ENCODE measurements at places on chromosomes 11 and 22.

DNA sequence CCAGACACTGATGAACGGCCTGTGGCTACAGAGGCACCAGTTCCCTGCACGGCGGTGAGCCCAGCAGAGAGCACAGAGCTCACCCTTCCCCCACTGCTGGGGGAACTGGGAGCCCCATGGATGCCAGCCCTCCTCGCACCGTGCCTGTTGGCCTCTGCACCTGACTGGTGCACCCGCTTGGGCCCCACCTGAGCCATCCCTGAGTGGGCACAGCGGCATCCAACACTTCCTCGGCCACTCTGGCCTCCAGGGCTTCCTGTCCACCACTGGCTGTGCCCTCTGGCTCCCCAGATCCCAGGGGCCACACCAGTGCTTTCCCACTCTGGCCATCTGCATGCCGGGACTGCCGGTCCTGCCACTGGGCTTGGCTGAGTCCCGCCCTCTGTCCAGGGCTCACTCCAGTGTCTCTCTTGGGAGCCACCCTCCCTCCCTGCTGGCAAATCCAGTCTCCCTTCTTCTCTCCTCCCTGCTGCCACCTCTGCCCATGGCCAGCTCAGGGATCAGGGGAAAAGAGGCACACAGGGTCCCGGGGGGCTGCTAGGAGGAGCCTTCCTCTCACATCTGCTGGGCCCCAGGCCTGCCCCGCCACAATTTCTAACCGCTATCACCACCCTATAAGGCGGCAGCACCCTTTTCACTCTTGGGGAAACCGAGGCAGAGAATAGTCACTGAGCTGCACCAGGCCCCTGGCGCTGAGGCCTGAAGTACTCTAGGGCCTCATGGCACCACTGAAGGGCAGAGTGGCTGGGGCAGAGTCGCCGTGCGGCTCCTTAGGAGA is 33.0 kb downstream of the GNB1L start:
- DNase-seq: no peak

DNA sequence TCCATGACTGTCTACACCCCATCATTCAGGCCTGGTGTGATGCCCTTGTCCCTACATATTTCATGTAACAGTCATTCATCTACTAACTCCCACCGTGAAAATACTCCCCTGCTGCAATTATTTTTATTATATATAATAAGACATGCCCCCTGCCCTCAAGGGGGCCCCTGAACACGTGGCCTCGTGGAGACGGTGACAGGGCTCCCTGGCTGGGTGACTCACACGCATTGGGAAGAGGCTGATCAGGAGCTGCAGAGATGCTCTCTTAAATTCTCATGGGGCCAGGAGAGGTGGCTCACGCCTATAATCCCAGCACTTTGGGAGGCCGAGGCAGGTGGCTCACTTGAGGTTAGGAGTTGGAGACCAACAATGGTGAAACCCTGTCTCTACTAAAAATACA is 88.6 kb downstream of the ST3GAL4 start:
- DNase-seq: no peak

DNA sequence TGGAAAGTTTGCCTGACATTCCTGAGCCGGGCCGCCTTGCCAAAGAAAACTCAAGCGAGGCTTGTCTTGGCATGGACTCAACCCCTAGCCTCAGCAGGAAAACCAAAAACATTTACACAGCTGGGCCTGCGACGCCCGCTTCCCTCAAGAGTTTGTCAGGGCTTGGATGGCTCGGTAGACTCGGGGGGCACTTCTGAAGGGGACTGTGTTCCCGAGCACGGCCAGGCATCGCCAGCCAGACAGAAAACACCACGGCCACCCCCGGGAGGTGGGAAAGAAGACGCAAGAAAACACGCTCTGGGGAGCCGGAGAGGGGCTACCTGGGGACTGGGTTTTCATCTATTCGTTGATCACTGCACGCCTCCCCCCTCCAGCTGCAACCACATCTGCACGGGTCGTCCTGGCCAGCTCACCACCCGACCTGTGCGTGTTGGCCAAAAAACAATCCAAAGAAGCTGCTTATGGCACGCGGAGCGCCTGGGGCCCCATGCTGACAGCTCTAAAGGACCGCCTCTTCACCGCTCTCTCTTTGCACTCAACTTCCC is 380.7 kb downstream of the MN1 start:
- no peak for DNase-seq

- DNase-seq: no peak
Observed at GRCh38 chr22:21707677-21708076, 27.9 kb downstream of the YPEL1 start.

- no peak for DNase-seq
Observed at GRCh38 chr11:68346462-68346790, 34.0 kb downstream of the LRP5 start.

GRCh38 chr11:124793466-124794278 is 6.5 kb downstream of the MSANTD2 start:
- DNase-seq: no peak

DNA sequence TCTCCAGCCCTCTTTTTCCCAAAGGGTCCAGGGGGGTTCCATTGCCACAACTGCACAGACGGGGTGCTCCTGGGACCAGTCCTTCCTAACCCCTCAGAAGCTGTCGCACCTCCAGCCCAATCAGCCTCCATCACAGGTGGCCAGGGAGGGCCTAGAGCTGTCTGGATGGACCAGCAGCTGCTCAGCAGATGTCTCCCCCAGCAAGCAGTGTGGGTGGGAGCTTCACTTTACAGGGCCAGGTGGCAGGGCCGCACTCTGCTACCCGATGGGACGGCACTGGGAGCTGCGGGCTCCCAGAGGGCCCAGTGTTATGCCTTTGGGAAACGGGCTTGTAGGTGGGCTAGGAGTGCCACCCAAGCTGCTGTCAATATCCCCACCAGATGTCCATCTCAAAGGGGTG is 120.5 kb downstream of the DSCAML1 start:
- no peak for DNase-seq

DNA sequence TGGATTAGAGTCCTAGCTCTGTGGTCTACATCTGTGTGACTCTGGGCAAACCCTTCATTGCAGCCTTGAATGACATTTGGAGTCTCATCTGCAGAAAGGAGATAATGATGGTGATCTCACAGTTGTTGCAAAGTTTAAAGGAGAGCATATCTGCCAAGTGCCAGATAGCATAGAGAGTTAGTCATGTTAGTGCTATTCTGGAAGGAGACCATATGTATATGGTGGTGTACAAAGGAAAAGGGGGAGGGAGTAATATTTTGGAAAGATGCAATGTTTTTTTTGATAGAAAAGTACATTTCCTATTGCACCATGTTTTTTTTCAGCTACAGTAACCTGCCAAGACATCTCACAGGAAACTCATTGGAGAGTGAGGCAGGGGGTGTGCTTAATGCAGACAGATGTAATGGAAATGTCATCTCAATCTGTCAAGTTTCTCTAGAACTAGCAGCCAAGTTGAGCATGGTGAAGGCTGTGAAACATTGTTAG is 92.1 kb upstream of the NARS2 start:
- no peak for DNase-seq

- DNase-seq: no peak
Observed at GRCh38 chr11:2473361-2474058, 28.7 kb downstream of the KCNQ1 start.

GRCh38 chr22:22712092-22712658 is 67.8 kb downstream of the GGTLC2 start:
- no peak for DNase-seq

GRCh38 chr11:9155930-9156329 is 64.5 kb upstream of the SCUBE2 start:
- no peak for DNase-seq

DNA sequence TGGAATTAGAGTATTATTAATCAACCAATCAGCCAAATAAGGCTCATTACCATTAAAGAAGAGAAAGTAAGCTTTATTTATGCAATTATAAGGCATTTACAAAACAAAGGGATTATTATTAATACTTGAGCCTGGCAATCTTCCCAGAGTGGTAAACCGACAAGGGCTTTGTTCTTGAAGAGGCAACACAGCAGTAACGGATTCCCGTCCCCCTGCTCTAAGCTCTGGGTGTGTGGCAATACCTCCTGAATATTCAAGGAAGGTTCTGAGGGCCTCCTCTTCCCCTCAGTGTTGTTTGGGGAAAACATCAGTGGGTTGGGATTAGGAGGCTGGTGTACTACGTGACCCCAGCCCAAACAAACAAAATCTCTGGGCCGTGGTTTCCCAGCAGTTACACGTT is 176.5 kb downstream of the TENM4 start:
- DNase-seq: no peak

DNA sequence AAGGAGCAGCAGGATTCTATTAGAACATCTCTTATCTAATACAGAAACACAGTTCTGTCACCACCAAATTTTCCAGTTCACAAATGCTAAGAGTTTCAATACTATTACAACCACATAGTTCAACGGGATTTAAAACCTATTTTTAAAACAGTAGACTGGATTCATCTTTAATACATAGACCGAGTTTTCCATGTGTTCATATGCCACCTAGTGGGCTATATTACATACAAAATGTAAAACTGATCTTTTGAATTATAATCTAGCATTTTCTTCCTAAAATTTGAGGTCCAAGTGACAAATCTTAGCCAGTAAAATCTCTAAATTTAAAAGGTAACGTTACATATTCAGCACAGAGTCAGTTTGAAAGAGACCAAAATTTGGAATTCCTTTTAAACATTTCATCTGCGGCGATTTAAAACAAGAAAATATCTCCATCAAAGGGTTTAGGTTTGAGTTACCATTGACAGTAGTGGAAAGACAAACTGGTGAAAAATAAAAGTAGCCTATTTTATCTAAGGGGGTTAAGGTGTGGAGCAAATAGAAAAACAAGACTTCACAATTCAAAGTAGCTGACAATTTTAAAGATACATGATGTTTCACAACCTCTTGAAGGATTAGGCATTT is 269.3 kb upstream of the MPPED2 start:
- no peak for DNase-seq

GRCh38 chr22:46044621-46045458 is 67.9 kb upstream of the WNT7B start:
- no peak for DNase-seq

- DNase-seq: no peak
Observed at GRCh38 chr11:125337836-125338834, 157.9 kb downstream of the FEZ1 start.

DNA sequence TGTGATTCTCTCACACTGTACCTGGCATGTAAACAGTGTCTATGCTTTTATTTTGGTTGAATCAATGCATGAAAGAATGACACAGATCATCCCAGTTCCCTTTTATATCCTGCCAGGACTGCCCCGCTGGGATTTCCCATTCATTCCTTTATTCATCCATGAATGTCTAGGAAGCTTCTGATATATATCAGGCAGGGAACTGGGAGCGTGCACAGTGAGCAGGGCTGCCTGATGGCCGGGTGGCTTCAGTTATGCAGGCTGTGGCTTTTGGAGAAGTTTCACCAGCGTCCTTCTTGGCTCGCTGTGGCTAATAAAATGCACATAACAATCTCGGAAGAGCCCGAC is 789.0 kb downstream of the TBC1D22A start:
- no peak for DNase-seq

DNA sequence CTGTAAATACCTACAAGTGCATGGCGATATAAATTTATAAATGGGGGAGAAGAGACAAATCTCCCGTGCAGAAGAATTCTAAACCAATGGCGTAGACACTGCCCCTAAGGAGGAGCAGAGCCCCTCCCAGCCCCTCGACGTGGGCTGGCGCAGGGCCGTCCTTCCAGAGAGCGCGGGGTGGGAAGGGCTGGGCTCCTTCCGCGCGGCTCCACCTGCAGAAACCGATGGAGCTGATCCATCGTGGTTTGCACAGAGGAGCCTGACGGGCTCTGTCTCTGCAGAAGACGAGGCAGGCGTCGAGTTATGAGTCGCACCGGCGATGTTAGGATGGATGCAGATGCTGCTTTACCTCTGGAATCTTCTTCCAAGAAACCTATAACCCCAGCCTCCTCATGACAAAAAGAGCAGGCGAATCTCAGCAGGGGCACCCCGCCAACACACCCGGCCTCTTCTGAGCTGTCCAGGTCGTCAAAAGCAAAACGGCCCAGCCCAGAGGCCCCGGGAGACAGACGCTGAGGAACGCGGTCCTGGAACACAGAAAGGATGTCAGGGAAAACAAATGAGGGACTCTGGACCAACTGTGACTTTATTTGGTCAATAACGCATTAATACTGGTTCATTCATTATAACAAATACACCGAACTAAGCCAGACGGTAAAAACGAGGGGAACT is 11.0 kb upstream of the B4GALNT4 start:
- no peak for DNase-seq

DNA sequence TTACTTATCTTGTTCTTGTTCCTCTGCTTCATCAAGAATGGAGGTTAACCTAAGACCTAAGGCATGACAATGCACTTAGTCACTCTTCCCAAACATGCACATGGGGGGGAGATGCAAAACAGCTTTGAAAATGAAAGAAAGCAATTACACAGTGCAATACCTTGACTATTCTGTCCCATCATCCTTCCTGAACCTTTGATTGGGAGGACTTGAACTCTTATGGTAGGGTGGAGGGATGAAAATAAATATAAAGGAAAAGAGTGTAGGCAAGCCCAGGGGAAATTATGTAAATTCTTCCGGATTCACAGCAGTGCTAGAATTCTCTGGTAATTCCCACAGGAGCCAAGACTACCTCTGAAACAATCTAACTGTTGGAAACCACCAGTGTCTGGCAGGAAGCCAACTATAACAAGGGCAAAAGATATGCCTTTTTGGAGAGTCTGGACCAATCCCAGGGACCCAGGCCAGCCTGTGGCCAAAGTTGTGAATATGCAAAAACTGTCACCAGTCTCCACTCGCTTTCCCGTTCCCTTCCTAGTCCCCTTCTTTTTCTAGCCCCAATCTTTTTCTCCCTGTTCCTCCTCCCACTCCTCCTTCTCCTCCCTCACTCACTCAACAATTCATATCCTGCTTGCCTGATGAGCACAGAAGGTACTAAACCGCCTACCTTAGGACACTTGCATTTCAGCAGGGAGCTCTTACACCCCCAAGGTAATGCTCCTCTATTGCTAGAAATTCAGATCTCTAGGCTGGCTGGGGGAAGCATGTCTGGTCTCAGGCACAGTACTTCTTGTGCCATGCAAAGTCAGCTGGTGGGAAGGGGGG is 2.5 kb upstream of the RCN1 start:
- DNase-seq: no peak

DNA sequence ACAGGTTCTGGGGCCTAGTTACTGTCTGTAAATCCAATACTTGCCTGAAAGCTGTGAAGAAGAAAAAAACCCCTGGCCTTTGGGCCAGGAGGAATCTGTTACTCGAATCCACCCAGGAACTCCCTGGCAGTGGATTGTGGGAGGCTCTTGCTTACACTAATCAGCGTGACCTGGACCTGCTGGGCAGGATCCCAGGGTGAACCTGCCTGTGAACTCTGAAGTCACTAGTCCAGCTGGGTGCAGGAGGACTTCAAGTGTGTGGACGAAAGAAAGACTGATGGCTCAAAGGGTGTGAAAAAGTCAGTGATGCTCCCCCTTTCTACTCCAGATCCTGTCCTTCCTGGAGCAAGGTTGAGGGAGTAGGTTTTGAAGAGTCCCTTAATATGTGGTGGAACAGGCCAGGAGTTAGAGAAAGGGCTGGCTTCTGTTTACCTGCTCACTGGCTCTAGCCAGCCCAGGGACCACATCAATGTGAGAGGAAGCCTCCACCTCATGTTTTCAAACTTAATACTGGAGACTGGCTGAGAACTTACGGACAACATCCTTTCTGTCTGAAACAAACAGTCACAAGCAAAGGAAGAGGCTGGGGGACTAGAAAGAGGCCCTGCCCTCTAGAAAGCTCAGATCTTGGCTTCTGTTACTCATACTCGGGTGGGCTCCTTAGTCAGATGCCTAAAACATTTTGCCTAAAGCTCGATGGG is 13.5 kb downstream of the PIK3IP1 start:
- no peak for DNase-seq

Measured in activated naive CD8-positive, alpha-beta T cell treated with anti-CD3 and anti-CD28 coated beads, Interleukin-2, amount 50 U/mL, for 16 hours (primary cell).